ENCODE measurements at places on chromosomes 16 and 17.
A peak's percentile ranks its signal among the peaks of the same experiment; 100 is the strongest.

DNA sequence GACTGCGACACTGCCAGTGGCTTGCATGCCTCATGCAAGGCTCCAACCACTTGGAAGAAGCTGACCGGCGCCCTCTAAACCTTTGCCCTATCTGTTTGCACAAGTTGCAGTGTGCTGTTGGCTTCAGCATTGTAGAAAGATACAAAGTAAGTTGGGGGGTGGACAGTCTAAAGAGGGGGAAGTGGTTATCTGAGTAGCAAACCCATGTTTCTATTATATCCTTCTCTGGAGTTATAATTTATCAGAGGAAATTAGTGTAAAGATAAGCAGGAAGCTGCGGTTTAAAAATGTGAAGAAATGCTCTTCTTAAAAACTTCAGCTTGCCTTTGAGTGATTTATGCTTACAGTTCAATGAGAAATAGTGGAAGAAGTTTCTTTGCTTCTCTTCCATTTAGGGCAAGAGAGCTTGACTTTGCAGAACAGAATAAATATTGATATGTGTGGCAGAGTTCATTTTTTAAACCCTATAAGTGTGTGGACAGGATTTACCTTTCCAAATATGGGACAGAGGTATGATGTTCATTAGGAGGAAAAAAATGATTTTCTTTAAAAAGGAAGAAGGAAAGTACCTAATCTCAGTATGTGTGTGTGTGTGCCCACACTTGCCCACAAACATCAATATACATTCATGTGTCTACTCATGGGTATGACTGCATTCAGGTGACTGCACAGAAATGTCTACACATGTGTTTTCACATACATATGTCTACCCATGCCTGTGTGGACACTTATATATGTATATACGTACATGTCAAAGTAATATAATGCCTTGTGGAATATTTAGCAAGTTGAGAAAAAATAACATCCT, 8.1 kb downstream of the AMZ2 start:
- DNase-seq = no peak

- peak; percentile 9 for DNase-seq
Measured at GRCh38 chr16:52114379-52114778, 432.6 kb downstream of the TOX3 start.

DNA sequence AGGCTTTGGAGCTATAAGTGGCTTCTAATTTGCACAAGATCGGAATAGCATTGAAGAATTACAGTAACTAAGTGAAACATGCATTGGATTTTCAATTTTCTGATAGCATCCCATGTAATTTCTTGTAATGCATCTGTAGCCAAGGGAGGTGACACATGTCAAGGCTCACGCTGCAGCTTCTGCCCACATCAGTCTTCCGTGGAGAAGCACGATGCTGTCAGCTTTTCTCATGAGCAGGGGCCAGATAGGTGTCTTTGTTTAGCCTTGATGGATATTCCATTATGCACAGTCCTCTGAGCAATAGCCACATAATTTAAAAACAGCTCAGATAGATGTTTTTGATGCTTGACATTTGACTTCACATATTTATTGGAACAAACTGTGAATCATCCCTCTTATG, 1046.9 kb upstream of the EEF2KMT start:
- DNase-seq = no peak

DNA sequence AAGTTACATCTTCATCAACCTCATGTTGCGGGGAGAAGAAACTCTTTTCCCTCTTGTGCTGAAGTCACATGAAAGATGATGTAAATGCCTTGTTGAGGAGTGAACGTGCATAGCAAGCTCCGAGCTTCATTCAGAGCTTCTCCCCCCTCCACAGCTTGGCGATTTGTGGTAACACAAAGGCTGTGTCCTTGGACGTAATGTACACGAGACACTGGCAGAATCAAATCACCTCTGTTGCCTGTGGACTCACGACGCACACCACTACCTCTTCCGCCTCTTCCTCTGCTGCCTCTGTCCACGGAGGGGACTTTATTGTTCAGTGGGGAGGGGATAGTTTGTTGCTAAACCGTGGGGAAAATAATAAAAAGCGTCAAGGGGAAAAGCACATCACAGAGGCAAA, 54.9 kb upstream of the CHMP6 start:
- DNase-seq = peak; percentile 31

- DNase-seq = no peak
Measured at GRCh38 chr16:88639231-88640038, 1.1 kb downstream of the IL17C start.

DNA sequence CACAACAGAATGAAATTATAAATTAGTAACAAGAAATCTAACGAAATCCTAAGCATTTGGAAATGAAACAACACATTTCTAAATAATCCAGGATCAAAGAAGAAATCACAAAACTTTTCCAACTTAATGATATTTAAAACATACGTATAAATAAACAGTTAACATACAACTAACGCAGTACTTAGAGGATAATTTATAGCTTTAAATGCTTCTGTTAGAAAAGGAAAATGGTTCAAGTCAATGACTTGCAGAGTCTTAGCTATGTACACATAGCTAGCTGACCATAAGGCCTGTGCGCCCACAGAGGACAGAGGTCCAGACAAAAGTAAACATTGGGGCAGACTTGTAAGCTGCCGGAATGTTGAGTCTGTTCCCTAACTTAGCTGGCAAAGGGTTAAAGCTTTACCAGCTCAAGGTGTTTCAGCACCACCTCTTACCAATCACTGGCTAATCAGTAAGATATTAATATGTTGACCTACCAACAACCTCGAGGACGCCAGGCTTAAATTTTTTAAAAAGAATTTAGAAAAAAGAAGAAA, 84.6 kb downstream of the PARN start:
- no peak for DNase-seq

DNA sequence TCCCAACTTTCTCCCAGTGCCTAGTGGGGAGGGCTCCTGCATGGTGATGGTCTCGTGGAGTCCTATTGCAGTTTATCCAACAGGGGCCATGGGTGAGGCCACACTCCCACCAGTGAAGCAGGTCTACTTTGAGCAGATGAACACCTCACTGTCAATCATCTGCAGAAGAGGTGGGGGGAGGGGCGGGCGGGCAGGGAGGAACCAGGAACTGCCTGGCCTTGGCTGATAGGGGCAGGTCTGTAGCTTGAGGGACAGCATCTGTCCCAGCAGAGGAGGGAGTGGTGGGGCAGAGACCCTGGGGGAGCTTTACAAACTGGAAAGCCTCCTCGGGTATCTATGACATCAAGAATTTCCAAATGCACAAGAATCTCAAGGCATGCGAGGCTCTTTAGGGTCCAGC, 58.7 kb upstream of the ZNF423 start:
- no peak for DNase-seq

DNA sequence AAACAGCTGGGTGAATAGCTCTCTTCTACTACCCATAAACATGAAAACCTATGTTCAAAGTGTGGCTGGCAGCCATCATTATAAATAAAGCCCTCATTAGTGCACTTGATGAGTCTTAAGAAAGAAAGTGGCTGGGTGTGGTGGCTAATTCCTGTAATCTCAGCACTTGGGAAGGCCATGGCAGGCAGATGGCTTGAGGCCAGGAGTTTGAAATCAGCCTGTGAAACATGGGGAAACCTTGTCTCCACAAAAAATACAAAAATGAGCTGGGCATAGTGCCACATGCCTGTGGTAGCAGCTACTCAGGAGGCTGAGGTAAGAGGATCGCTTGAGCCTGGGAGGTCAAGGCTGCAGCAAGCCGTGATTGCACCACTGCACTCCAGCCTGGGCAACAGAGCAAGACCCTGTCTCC, 28.3 kb upstream of the APPBP2 start:
- no peak for DNase-seq

DNA sequence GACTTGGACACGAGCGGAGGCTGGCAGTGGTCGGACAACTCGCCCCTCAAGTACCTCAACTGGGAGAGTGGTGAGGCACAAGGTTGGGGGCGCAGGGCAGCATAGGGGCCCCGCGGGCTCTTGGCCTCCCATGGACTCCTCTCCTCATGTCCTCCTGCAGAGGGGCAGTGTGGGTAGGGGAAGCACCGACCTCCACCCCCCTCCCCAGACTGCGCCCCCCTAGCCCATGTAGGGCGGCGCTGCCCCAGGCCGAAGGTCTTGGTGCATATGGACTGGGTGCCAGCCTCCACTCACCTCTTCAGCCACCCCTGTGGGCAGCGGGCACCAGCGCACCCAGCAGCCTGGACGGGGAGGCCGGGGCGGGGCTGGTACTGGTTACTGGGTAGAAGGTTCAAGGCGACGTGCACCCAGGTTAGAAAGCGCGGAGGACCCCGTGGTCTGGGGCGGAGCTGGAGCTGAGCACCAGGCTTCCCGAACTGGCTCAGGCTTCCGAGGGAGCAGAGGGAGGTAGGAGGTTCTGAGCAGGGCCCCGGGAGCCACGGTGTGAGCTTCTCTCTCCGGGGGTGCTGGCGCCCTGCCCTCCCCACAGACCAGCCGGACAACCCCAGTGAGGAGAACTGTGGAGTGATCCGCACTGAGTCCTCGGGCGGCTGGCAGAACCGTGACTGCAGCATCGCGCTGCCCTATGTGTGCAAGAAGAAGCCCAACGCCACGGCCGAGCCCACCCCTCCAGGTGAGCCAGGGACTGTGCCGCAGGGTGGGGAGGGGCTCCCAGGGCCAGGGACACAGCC, 39.5 kb downstream of the MRC2 start:
- DNase-seq = no peak

GRCh38 chr17:82085931-82086764, 11.9 kb downstream of the FASN start:
- no peak for DNase-seq

DNA sequence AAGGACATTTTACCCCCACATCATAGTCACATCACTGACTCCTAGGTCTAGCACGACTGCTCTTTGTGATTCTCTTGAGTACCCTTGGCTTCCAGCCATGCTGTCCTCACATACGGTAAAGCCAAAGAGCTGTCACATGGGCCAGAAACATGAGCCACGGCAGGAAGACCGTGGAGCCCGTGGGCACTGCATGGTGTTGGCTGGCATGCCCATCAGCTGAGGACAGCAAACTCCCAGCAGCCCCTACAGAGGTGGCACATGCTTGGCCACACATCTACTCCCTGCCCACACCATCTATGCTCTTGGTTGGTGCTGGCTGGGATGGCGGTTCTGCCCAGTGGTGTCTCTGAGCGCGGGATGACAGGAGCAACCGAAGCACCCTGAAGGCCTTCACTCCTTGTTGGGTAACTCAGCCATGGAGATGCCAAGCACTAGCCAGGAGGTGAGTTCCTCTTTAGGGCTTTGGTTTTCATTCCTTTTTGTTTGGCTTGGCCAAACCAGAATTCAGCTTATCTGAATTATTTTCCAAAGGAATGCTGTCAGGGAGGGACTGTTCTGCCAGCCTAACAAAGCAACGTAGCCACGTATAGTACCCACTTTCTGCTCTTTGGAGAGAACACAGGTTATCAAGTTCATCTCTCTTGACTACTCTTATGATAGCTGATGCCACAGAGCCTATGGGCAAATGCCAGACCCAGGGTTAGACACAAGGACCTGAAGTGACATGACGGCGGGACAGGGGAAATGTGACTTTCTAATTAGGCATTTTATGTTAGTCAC, 10.0 kb downstream of the TNFAIP1 start:
- DNase-seq = no peak

DNA sequence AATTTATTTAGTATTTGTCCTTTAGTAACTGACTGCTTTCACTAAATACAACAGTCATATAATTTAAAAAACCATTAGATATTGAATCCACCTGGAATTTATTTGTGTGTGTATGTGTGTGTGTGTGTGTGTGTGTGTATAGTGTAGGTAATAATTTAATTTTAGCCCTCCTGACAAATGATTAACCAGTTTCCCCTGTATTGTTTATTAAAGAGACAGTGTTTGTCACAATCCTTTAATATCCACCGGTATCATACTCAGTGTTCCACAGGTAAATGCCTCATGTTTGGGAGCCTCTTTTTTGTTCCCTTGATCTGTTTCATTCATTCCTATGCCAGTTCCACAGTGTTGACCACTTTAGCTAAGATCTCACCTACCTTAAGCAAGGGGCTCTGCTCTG, 134.6 kb upstream of the IRX3 start:
- DNase-seq = no peak

GRCh38 chr17:9969301-9969935, 64.3 kb upstream of the RCVRN start:
- no peak for DNase-seq

- no peak for DNase-seq
Measured at GRCh38 chr17:17587614-17588337, 3.7 kb downstream of the PEMT start.

GRCh38 chr17:79913896-79914812, 74.9 kb upstream of the CBX4 start:
- no peak for DNase-seq

DNA sequence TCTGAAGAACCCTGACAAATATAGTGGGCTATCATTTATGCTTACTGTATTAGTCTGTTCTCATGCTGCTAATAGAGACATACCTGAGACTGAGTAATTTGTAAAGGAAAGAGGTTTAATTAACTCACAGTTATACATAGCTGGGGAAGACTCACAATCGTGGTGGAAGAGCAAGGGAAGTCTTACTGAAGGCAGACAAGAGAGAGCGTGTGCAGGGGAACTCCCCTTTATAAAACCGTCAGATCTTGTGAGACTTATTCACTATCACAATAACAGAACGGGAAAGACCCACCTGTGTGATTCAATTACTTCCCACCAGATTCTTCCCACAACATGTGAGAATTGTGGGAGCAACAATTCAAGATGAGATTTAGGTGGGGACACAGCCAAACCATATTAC, 526.8 kb upstream of the GOT2 start:
- no peak for DNase-seq

DNA sequence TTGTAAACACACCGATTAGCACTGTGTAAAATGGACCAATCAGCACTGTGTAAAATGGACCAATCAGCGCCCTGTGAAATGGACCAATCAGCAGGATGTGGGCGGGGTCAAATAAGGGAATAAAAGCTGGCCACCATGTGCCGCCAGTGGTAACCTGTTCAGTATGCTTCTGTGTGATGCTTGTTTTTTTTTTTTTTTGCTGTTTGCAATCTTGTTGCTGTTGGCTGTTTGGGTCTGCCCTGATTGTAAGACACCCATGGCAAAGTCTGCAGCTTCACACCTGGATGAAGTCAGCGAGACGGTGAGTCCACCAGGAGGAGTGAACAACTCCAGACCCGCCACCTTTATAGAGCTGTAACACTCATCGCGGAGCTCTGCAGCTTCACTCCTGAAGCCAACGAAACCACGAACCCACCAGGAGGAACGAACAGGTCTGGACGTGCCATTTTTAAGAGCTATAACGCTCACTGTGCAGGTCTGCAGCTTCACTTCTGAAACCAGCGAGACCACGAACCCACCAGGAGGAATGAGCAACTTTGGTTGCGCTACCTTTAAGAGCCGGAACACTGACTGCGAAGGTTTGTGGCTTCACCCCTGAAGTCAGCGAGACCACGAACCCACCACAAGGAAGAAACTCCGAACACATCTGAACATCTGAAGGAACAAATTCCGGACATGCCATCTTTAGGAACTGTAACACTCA, 85.0 kb upstream of the MED9 start:
- DNase-seq = no peak
